ENCODE measurements at places on chromosomes 5 and 9.
A peak's percentile ranks its signal among the peaks of the same experiment; 100 is the strongest.

DNA sequence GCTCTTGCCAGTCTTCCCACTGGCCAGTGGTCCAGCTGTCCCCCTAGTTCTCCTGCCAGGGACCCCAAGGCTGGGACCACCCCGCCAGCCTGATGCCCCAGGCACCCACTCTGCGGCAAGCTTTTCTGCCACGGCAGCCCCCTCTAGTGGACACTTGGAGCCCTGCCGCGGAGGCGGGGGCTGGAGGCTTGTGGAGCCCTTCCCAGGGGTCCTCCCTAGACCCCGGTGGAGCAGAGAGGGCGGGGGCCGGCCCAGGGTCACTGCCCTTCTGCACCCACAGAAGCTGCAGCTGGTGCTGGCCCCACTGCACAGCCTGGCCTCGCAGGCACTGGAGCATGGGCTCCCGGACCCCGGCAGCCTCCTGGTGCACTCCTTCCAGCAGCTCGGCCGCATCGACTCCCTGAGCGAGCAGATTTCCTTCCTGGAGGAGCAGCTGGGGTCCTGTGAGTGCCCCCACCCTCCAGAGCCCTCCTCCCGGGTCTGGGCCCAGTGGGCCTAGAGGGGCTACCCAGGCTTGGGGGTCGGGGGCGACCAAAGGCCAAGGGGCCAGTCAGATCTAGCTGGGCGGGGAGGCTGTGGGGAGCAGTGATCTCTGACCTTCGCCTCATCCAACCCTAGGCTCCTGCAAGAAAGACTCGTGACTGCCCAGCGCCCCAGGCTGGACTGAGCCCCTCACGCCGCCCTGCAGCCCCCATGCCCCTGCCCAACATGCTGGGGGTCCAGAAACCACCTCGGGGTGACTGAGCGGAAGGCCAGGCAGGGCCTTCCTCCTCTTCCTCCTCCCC is 9.1 kb downstream of the EGFL7 start:
- peak; percentile 74 for DNase-seq

- DNase-seq = no peak
Measured at GRCh38 chr5:39173069-39173468, 46.3 kb downstream of the FYB1 start.

- DNase-seq = no peak
Measured at GRCh38 chr5:14105718-14106410, 37.3 kb upstream of the TRIO start.

DNA sequence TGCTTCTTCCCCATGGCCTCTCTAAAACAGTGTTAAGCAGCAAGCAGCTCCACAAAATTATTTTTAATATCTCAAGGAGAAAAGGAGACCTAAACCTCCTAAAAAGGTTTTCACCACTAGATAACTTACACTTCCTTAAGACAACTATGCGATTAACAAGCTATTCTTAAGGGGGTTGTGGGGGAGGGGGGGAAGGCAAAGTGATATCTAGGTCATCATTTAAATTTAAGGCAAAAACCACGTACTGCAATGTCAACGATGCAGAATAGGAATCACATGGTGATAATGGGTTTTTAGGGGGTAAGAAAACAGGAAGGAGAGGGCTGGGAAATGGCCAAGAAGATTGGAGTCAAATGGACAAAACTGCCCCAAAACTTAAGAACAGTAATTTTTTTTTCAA is 32.6 kb downstream of the CSNK1A1 start:
- DNase-seq = no peak

- no peak for DNase-seq
Measured at GRCh38 chr5:69502367-69502766, 9.8 kb downstream of the OCLN start.

DNA sequence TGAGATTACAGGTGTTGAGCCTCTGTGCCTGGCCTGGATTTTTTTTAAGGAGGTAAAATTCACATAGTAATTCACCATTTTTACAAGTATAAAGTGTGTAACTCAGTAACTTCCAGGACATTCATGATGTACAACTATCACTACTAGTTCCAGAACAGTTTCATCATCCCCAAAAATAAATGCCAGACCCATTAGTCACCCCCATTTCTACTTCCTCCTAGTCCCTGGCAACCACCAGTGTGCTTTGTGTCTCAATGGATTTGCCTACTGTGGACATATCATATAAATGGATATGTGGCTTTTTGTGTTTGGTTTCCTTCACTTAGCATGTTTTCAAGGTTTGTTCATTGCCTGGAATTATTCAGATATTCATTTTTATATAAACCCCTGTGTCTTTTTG is 72.5 kb upstream of the PANK3 start:
- DNase-seq = no peak

GRCh38 chr5:160750938-160751657 is 100.9 kb downstream of the ATP10B start:
- no peak for DNase-seq

DNA sequence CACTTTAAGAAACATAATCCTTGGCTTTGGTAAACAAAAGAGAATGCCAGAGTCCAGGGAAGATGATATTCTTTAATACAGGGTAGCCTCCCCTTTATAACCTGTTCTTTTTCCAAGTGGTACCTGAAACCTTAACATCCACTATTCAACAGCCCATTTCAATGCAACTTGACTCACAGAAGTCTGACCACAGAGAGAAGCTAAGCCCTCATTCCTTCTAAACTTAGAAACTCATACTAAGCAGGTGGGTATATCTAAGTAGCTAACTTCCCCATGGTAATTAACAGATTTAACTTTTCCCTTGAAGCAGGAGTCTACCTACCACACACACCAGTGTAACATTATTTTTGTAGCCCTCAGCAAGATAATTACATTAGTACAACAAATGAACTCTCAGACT is 91.9 kb downstream of the CEMIP2 start:
- no peak for DNase-seq

DNA sequence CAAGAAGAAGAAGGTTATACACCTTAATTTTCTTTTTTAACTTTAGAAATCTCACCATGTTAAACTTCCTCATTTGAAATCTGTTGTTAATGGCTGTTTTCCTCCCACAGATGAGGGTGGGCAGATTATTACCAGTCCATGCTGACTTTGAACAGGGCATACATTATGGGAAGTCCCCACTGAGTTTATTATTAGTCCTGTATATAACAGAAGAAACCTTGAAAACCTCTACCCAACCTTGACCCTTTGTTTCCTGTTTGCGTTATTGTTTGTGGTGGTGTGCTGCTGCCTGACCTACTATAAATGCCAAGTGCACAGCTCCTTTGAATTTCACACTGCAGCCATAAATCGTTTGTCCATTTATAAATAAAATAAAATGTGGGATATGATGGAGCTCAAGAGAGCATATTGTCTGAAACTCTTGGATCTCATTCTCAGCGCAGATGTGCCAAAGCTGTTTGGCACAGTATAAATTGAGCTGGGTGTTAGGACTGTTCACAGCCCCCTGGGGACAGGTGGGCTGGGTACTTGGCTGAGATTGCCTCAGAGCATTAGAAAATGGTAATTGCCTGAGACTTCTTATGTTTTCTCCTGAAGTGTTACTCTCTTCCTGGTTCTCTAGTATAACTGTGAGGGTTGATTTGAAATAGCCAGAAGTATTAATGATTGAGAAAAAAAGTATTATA is 139.6 kb downstream of the SPATA31D1 start:
- no peak for DNase-seq

- no peak for DNase-seq
Measured at GRCh38 chr9:2691626-2692025, 25.7 kb upstream of the KCNV2 start.

DNA sequence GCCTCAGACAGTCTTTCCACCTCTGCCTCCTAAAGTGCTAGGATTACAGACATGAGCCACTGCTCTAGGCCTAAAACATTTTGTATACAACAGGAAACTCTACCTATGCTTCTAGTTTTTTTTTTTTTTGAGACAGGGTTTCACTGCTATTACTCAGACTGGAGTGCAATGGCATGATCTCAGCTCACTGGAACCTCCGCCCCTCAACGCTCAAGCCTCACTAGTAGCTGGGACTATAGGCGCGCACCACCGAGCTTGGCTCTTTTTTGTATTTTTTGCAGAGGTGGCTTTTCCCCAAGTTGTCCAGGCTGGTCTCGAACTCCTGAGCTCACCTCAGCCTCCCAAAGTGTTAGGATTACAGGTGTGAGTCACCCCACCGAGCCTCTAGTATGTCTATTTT is 5.4 kb downstream of the HSPA9 start:
- no peak for DNase-seq

GRCh38 chr5:134594336-134594735 is 38.3 kb downstream of the SAR1B start:
- no peak for DNase-seq

GRCh38 chr9:127213859-127214258 is 50.7 kb upstream of the GARNL3 start:
- no peak for DNase-seq

DNA sequence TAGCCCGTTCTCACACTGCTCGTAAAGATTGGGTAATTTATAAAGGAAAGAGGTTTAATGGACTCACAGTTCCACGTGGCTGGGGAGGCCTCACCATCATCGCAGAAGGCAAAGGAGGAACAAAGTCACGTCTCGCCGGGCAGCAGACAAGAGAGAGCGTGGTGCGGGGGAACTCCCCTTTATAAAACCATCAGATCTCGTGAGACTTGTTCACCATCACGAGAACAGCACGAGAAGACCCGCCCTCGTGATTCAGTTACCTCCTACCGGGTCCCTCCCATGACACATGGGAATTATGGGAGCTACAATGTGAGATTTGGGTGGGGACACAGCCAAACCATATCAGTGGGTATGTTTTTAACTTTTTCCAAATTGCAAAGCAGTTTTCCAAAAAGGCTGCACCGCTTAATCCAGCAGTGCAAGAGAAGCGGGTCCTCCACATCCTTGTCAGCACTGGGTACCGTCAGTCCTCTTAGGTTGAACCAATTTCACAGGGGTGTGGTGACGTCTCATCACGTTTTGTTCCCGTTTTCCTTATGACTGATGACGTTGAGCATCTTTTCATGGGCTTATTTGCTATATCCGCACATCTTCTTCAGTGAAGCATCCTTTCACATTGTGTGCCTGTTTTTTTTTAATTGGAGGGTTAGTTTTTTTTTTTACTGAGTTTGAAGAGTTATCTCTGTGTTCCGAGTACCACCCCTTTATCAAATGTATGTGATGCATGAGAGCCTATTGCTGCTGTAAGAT is 8.0 kb upstream of the FCN2 start:
- DNase-seq = no peak

GRCh38 chr5:21236104-21236503 is 1248.1 kb upstream of the CDH18 start:
- DNase-seq = no peak

DNA sequence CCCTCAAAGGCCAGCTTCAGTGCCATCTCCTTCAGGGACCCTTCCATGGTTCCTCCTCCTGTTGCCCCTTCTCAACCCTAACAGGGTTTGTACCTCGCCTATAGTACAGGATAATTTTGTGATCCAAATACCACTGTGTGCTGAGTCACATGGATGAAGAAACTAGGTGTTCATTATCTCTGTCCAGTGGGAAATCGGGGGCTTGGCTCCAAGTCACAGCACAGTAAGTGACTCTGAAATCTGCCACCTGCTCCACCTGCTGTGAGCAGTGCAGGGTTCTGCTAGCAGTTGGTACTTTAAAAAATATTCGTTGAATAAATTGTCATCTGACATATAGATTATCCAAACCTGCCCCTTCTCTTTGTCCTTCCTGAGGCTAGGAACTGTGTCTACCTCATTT is 123.2 kb upstream of the OTULINL start:
- DNase-seq = no peak

- no peak for DNase-seq
Measured at GRCh38 chr9:93968451-93969327, 13.5 kb upstream of the BARX1 start.

- no peak for DNase-seq
Measured at GRCh38 chr5:10639846-10640368, 76.0 kb downstream of the ANKRD33B start.

GRCh38 chr5:95072281-95072680 is 212.6 kb downstream of the MCTP1 start:
- DNase-seq = no peak

- DNase-seq = no peak
Measured at GRCh38 chr5:110836851-110837250, 98.0 kb downstream of the SLC25A46 start.

- DNase-seq = no peak
Measured at GRCh38 chr5:15001517-15001916, 129.9 kb upstream of the ANKH start.

DNA sequence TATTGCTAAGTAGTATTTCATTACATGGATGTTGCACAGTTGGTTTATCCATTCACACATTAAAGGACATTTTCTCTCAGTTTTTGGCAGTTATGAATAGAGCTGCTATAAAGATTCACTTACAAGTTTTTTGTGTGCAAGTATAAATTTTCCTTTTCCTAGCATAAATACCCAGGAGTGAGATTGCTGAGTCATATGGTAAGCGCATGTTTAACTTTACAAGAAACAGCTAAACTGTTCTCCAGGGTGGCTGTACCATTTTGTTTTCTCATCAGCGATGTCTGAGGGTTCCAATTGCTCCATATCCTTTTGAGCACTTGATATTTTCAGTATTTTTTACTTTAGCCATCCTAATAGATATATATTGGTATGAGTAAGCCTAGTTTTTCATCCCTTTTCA is 16.4 kb upstream of the ABCA1 start:
- no peak for DNase-seq

GRCh38 chr5:138032028-138032571 is 779 bp downstream of the FAM13B start:
- DNase-seq = peak; percentile 90

- no peak for DNase-seq
Measured at GRCh38 chr5:65034813-65035209, 266.1 kb downstream of the CWC27 start.

- DNase-seq = no peak
Measured at GRCh38 chr5:94796586-94796985, 178.1 kb downstream of the SLF1 start.

GRCh38 chr9:1421436-1421835 is 371.3 kb downstream of the DMRT2 start:
- DNase-seq = no peak

DNA sequence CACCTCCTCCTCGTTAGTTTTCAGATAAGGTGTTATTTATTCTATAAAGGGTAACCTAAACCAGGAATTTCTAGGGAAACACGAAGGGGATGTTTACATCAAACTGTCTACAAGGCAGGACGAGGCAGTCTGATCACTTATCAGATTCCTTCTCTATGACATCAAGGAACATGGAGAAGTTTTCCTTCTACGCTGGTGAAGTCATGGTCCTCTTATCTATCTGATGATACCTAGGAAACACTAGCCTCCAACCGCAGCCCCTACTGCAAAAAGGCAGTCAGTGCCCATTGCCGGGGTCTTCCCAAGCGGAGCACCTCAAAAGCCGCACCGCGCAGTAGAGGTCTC is 1.5 kb downstream of the MPDZ start:
- DNase-seq = no peak

DNA sequence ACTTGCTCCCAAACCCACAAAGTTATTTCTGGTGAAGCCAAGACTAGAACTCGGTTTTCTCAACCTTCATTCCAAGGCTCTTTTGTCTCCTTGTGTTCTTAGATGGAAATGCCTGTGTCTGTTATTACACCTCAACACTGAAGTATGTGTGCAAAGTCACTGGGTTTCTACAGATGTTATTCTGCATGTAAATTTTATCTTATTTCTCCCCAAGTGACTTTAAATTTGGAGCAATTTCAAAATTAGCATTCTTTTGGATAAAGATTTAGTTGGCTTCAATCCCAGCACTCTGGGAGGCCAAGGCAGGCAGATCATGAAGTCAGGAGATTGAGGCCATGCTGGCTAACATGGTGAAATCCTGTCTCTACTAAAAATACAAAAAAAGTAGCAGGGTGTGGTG is 104.4 kb upstream of the GNA14 start:
- DNase-seq = no peak

Data from right kidney (tissue), 9 donors.